GM12878 (cell line): ENCODE measurements at places on chromosomes 11 and 22.

DNA sequence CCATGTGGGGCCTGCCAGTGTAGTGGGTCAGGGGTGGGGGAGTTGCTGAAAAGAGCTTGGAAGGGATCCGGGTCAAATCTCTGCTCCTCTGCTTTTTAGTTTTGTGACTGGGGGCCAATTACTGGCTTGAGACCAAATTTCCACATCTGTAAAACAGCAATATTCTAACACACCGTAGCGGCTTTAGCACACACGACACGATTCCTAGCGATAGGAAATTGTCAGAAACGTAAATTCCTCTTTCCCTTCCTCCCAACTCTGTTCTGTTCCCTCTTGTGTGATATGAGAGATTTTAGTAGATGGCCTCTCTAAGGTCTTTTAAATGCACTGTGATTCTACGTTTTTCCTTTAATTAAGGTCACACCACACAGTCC lies 71.9 kb downstream of the MICAL2 start:
- no peak for DNase-seq

DNA sequence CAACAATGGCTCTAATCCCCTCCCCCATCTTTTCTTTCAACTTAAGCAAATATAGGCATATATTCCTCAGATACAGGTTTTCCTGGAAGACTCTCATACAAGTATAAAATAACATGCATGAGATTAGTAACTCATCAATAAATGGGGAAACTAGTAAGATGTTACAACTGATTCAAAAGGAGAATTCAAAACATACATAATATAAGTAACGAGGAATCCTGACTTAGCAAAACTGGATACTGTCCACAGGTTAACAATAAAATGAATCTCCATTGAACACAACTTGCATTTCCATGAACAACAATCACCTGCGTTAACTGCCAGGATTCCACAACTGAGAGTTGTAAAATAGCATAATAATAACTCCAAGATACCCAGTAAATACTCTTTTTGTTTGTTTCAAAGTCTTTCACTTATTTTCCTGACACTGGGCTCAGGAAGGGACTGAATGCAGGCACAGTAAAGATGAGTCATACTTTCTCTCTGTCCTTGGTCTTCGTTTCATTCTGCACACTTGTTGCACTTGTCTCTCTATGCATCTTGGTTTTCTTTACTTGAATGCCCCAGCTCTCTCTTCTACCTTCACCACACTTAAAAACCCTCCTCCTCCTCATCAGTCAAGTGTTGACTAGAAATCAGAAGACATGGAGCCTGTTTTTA lies 8.1 kb downstream of the APIP start:
- no peak for DNase-seq

GRCh38 chr11:121035169-121035755 lies 11.4 kb downstream of the TBCEL start:
- DNase-seq: no peak

DNA sequence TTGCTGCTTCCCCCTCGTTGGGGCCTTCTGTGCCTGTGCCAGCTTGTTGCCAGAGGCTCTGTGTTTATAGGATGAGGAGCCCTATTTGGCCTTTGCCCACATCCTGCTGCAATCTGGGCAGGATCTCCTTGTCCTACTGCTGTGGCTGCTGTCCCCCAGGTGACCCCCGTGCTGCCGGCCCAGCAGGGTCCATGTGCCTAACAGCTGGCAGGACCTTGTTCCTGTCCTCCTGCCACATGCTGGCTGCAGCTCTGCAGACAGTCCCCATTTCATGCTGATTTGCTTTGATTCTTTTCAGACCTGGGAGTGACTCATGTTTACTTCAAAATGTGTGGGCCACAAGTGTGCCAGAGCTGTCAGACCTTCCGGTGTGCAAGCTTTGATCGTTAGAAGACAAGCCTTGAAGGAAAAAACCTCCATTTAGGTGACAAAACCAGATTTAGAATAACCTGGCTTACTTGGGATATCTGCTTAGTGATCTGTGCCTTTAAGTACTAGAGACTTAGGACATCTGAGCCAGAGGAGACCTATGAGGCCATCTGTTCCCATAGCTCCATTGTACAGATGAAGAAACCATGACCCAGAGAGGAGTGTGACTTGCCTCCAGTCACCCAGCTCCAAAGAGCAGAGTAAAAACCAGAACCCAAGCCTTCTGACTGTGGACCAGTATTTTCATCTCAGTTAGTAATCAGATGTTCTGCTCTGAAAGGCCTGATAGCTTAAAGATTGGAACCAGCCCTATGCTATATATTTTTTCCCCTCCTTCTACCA lies 11.1 kb downstream of the NAV2 start:
- no peak for DNase-seq
